Activated CD8-positive, alpha-beta memory T cell treated with anti-CD3 and anti-CD28 coated beads for 4 hours (primary cell): ENCODE measurements at places on chromosomes 7 and 10.

DNA sequence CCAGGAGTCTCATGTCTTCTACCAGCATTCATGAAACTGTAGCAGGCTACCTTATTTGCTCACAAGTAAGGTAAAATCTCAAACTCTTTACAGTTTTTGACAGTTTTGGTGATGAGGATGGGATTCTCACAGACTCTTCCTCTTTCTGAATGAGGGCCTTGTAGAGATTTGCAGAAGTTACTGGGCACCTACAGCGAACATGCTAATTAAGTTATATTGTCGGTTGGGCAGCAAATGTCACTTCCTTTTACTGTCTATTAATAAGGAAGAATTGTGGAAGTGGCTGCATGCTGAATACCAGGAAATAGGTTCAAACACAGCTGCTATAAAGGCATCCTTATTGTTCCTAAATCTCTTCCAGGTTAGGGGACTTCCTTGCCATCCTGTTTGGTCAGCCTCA lies 189.6 kb downstream of the DNAJC1 start:
- no peak for DNase-seq

DNA sequence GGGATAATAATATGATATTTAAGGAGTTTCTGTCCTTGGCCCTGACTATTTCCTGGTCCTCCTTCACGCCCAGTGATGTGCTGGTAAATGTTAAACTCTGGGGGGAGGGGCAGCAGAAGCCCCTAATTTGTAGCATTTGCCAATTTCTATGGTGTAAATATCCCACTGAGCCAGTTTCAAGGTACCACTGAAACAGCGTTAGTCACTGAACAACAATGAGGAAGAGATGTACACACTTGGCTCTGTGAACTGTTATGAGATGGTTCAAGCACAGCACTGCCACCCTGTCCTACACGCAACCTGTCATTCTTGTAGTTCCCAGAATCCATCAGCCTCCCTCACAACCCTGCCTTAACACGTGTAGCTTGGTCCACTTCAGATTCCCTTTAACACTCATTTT lies 39.8 kb downstream of the MET start:
- DNase-seq = no peak

- no peak for DNase-seq
Observed at GRCh38 chr7:5210751-5211338, 20.8 kb downstream of the WIPI2 start.

GRCh38 chr7:102284891-102285539 lies 1.7 kb upstream of the SH2B2 start:
- no peak for DNase-seq

DNA sequence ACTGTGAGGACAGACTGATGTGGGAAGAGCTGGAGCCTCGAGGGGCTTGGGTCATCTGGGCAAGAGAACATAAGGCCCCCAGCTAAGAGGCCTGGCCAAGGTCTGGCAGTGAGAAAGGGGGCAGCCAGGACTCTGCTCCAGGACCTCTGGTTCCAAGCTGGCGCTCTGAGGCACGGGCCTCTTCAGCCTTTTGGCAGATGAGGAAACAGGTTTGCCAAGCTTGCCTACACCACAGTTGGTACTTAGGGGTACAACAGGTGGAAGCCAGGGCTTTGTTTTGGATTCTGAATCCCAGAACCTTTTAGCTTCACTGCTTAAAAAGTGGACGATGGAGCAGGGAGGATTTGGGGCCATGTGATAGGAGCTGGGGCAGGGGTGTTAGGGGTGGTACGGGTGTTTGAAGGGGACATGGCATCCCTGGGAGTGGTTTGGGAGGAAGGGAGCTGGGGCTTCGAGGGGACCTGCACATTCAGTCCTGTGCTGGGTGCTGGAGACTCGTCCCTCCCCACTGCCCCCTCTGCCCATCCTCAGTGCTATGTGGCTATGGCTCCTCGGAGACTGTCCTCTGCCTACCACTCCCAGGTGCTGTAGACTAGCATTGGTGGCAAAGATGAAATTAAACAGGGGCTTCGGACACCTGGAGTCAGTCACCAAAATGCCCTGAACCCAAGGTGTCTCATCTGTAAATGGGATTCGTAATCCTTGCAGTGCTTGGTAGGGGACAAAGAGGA lies 30.3 kb downstream of the ZNF775 start:
- no peak for DNase-seq

DNA sequence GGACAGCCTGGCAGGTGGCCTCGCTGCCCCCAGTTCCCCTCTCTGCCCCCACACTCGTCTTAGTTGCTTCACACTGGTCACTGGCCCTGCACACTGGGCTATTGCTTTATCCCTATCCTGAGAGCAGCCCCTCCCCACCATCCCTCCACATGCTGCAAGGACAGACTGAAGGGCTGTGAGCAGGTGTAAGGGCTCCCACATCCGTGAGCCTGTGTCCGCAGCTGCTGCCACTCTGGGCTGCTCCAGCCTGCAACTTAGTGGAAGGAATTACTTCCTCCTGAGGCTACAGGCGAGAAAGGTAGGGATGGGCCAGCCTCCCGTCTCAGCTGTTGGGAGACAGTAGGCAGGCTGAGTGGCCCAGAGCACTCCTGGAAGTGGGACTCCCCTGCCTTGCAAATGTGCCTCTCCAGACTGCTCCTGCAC lies 3.8 kb downstream of the RARRES2 start:
- DNase-seq = no peak

DNA sequence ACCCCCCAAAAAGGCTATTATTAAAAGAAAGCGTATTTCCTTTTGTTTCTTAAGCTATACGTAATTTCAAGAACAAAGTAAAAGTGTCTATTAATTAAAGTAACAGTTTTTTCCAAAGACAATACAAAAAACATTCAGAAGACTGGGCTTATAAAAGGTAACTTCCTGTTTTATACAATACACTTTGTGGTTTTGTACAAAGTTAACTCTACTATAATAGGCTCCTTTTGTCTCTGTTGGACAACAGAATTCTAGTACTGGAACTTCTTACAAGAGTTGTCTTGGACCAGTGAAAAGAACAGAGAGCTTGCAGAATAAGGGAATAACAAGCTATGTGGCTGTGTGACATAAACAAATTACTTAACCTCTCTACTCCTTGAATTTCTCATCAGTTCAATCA lies 21.5 kb downstream of the SFMBT2 start:
- no peak for DNase-seq

GRCh38 chr7:135480966-135481597 lies 28.8 kb downstream of the CNOT4 start:
- no peak for DNase-seq

DNA sequence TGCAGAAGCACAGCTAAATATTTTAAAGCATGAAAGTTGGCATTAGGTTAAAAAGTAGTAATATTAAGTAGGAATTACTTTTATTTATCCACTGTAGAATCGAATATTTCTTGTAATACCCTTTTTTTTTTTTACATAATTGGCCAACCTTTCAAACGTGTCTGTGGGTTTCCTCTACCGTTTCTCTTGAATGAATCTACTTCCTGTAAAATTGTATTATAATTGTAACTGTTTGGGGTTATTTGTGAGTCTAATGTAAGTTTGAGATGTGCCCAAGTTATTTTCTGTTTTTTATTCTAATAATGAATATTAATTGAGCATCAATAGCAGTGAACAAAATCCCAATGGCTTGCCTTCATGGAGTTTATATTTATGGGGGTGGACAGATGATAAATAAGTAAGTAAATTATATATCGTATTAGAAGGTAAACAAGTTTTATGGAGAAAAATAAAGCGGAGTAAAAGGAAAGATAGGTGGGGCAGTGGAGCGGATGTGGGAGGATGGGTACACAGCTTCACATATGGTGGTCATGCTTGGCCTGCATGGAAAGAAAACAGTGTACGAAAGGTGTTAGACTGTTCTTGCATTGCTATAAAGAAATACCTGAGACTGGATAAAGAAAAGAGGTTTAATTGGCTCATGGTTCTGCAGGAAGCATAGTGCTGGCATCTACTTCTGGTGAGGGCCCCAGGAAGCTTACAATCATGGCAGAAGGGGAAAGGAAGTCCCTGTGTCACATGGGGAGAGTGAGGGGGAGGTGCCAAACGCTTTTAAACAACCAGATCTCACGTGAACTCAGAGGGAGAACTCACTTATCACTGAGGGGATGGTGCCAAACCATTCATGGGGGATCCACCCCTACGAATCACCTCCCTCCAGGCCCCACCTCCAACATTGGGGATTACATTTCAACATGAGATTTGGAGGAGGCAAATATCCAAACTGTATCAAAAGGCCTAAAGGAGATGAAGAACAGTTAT lies 5.4 kb downstream of the TSPAN13 start:
- DNase-seq = no peak

GRCh38 chr7:101134399-101134980 lies 7.6 kb downstream of the SERPINE1 start:
- DNase-seq = no peak

DNA sequence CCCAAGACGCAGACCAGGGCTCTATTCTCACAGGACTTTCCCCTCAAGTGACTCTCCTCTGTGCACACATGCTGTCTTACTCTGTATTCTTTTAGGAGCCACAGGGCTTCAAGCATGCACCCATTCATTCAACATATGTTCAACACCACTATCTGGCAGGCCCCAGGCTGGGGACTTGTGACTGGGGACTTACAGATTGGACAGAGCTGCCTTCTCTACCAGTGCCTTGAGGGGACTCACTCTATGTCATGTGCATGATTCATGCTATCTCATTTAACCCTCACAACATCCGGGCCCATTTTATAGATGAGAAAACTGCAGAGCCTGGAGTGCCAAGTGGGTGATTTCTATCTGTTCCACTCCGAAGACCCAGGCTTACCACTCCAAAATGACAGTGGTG lies 34.3 kb downstream of the MYL10 start:
- DNase-seq = no peak

DNA sequence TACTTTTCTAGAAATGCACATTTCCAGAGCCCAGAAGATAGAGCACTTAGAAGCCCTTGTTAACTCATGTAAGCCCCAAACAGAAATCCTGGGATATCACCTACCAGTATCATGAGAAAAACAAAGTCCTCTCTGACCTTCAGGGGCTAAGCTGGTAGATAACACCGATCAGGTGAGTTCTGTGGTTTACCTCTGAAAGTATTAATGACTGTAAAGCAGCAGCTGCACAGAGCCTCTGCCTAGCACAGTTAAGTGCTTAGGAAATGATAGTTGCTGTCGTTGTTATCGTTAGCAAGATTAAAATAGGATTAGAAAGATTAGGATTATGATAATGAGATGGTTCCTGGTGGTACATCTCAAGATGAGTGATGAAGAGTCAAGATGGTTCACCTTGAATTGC lies 64.9 kb downstream of the PLXNA4 start:
- no peak for DNase-seq

DNA sequence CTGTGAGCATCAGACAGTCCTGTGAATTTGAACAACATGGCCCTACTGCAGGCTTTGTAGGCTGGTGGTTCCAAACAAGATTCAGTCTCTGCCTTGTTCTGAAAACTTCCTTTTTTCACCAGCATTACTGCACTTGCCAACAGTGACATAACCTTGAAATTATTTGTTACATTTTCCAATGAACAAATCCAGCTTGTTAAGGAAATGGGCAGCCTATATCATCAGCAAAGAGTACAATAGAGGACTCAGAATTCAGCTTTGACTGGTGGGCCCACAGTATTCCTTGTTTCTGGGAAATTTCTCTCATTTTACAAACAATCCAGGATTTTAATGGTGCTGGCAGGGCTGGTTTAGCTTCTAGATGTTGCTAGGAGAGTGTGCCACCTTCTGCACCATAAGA lies 703.7 kb upstream of the FZD8 start:
- DNase-seq = no peak

DNA sequence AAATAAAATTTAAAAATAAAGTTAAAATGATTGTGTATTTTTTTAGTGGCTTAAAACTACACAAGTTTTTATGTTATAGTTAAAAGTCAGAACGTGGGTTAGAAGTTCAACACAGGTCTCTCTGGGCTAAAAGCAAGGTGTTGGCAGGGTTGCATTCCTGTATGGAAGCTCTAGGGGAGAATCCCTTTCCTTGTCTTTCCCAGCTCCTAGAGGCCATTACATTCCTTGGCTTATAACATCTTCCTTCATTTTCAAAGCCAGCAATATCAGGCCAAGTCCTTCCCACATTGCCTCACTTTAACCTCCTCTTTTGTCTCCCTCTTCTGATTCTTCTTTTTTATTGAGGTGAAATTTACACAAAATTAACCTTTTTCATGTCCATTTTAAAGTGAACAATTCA lies 52.4 kb upstream of the EEPD1 start:
- DNase-seq = no peak

- DNase-seq = no peak
Observed at GRCh38 chr7:44292420-44292817, 33.0 kb downstream of the CAMK2B start.

DNA sequence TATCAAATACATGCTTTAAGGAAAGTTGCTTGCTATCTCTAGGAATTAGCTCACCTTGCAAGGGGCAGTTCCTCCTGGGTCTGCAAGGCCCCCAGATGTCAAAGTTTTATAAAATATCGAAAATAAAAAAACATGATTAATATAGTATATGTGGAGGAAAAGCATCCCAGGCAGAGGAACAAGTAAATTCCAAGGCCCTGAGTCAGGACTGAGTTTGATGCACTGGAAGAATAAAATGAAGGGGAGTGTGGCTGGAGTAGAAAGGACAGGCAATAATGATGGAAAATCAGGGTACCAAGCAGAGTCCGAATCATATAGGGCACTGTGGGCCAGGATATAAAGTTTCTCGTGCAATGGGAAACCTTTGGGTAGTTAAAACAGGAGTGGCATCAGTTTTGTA lies 112.4 kb upstream of the EEPD1 start:
- DNase-seq = no peak

DNA sequence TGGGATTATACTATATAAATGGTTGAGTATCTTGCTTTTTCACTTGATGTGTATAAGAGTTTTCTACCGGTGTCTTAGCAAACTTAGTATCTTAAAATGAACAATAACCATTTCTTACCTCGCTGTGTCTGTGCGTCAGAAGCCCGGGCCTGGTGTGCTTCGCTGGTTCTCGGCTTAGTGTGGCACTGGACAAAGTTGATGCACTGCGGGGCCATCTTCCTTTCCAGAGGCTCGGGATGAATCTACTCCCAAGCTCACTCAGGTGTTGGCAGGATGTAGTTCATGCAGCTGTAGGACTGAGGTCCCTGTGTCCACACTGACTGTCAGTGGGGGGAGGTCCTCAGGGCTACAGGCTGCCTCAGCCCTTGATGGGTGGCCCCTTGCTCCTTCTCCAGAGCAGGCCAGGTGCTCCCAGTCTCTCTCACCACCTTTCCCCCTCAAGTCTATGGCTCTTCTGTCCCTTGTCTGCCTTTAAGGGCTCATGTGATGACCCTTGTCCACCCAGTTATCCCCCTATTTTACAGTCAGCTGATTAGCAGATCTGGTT lies 227.8 kb downstream of the GLRX3 start:
- no peak for DNase-seq

GRCh38 chr7:140134039-140134438 lies 42.7 kb downstream of the KDM7A start:
- no peak for DNase-seq

GRCh38 chr7:52842202-52842900 lies 193.1 kb upstream of the POM121L12 start:
- DNase-seq = no peak
